CD4-positive, alpha-beta T cell treated with Interleukin-21 for 1 hour (primary cell): ENCODE measurements at places on chromosomes 5 and 9.

GRCh38 chr9:31486630-31487029 lies 897.8 kb upstream of the ACO1 start:
- DNase-seq, result no peak

DNA sequence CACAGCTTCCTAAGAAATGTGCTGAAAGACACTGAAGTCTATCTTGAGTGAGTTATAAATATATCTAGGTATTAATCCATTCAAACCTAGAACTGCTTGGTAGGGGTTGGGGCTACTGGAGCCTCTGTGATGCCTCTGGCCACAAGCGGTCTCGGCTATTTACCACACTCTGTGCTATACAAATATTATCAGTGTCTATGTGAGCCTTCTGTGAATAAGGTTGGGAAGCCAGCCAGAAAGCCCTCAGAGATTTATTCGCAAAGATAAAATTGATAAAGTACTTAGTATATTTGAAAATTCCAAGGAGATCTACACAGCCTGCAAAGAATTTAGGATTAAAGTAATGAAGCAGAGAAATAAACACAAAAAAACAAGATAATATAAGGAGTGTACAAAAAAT lies 41.4 kb downstream of the LIFR start:
- DNase-seq, result no peak

DNA sequence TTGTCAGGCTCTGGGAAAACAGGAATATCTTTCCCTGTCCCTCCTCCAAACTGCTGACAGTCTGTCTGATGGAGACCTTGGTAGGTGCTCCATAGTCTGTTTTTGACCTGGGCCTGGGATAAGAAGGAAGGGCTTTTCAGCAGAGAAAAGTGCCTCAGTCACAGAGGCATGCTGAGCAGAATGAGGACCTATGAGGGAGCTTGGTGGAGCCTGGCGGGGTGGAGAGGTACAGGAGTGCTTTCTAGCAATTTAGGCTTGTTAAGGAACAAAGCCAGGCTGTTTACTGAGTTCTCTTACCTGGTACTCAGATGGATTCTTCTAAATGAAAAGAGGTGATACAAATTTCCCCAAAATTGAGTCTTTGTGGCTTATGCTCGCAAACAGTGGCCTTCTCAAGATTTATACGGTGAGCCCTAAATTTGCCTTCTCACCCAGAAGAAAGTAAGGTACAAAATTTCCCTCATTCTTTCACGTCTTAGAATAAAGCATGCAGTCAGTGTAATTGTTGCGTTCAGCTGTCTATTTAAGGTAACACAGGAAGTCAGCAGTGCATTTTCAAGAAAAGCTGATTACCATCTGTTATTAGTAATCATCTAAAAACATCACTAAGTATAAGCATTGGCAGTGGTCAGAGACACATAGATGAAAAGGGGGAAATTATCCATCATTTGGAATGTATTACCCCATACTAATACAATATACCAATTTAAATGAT lies 28.6 kb upstream of the IL13 start:
- peak; percentile 35 for DNase-seq

DNA sequence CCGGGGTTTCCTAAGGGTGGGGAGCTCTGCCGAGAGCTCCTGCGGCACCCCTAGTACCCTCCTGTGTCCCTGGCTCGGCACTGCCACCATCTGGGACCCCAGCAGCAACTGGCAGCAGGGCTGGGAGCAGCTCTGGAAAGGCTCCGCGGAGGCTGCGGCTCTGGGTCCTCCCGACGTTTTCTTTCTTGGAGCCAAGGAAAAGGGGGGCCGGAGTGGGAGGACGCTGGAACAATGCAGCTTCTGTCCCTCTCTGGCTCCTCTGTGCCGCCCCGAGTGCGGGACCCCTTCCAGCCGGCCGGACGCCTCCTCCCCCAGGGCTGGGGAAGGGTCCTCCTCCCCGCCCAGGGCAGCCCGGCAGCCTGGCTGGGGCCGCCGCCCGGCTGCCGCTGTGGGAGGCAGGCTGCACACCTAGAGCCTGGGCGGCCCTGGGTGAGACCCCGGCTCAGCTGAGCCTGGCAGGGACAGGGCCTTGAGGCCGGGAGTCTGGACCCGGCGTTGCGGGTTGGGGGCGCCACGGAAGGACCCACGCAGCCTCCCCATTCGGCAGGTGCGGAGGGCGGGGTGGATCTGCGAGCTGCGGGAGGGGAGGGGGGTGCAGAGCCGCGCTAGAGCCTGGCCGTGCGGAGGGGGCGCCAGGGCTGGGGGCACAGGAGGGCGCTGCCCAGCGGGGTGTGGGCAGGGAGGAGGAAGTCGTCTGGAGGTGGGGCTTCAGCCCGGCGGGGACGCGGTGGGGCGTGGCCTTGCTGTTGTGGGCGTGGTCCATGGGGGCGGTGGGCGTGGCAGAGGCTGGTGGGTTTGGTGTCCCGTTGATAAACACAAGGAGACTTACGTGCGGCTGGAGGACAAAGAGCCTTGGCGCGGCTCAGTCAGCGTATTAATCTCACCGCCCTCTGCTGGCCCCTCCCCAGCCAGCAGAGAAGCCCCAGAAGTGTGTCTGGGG lies 15.1 kb downstream of the GPSM1 start:
- peak; percentile 68 for DNase-seq

GRCh38 chr5:149283626-149284480 lies 12.2 kb downstream of the AFAP1L1 start:
- no peak for DNase-seq

- DNase-seq, result no peak
These were observed 104.7 kb downstream of the DCP2 start for GRCh38 chr5:113081091-113081839.

GRCh38 chr5:154786414-154786813 lies 31.2 kb downstream of the LARP1 start:
- no peak for DNase-seq

- no peak for DNase-seq
These were observed 15.0 kb downstream of the GLRA1 start for GRCh38 chr5:151909628-151910027.

DNA sequence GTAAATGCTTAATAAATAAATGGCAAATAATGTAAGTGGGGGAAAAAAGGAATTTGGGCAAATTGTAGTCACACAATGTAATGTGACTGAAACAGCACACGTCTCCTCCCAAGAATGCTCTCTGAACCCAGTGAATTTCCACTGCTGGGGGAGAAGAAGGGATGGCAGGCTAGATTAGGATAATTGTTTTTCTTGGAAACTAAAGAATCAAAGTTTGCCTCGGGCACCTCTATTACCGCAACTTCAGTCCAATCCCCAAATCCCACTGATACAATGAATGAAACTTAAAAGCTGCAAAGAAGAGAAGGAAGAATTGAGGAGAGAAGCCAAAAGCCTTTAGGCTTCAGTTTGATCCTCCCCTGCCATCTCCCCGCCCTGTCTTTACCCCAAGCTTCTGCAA lies 423.2 kb upstream of the PAPPA start:
- no peak for DNase-seq

DNA sequence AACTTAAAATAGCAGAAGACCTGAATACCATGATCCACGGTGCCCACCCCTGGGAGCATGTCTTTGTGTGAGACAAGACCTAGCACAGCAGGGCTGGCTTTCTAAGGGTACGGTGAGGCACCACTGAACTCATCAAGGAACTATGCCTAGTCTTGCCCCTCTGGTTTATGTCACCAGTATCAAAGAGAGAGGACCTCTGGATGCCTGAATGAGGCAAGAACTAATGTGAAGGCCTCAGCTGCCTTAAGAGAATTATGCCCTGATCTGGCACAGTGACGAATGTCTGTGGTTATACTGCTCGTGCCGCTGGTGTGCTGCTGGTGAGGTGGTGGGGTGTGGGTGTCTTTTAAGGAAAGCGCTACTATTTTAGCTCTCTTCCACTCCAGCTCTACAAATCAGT lies 23.0 kb downstream of the NREP start:
- DNase-seq, result no peak

DNA sequence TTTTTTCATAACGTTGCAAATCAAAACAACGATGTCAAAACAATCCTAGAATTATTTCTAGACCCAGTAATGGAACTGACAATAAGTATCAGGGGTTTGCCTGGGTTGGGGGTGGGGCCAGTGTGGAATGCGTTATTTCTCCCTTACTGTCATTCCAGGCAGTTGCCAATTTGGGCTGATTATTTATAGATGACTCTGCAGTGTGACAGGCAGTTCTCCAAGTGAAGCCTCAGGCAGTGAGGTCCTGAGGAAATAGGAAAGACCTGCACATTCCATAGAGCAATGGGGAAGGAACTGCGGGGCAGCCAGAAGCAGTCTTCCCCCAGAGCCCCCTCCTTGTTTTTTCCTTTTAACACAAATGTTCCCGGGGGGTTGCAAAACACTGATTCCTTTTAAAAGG lies 179.0 kb downstream of the YTHDC2 start:
- no peak for DNase-seq

GRCh38 chr9:78565481-78565880 lies 268.6 kb downstream of the PSAT1 start:
- DNase-seq, result no peak

DNA sequence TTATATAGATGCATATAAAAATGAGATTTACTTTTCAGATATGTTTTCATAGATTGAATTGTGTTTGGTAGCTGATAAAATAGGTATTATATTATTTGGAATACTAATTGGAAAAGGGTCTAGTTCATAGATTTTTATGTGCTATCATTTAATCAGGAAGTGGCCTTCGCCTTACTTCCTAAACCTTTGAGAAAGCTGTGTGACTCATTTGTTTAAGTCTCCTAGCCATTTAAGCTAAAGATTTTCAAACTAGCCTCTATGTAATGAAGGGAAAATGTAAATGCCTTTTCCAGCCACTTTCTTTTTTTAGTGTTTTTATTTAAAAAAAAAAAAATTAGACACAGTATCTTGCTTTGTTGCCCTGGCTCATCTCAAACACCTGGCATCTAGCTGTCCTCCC lies 97.5 kb downstream of the DMXL1 start:
- DNase-seq, result no peak

- DNase-seq, result no peak
These were observed 1.1 kb downstream of the BAG1 start for GRCh38 chr9:33263131-33264002.

GRCh38 chr9:98658951-98659351 lies 49.8 kb downstream of the GABBR2 start:
- no peak for DNase-seq

- no peak for DNase-seq
These were observed 84.5 kb downstream of the TEX10 start for GRCh38 chr9:100268271-100268670.

- no peak for DNase-seq
These were observed 200.6 kb downstream of the SGCD start for GRCh38 chr5:156527611-156528010.

GRCh38 chr5:35478856-35479682 lies 138.6 kb upstream of the SPEF2 start:
- DNase-seq, result peak; percentile 43

- DNase-seq, result no peak
These were observed 1093.7 kb upstream of the ACO1 start for GRCh38 chr9:31290731-31291130.

DNA sequence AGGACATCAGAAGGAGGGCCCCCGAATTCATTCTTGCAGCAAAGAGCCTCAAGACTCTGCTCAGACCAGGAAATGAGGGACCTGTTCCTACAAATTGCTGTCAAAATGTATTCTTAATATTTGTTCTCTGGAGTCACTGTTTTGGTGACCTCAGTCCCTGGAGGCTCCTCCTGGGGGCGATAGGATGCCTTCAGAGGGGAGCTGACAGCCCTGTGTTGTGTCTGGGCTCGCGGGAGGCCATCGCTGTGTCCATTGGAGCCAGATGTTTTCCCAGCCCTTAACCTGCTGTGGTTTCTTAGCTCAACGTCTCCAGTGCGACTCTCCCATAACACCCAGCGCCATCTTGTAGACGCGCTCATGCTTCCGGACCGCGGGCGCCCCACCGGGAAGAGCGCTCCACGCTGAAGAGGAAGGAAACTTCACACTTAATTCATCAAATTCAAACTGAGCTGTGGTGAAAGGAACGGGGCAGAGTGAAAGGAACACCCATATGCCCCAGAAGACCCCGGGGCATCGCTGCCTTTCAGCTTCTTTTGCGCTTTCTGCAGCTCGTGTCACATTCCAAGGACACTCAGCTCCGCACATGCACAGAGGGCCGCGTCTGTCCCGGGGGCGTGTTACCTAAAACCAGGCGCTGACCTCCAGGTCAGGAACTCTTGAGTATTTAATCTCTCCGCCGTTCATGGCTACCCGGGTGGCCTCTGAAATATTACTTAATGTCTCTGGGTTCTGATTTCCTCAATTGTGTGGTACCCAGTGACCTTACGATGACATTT lies 112.3 kb upstream of the GDNF start:
- DNase-seq, result no peak

- no peak for DNase-seq
These were observed 42.7 kb upstream of the COL5A1 start for GRCh38 chr9:134598884-134599245.

DNA sequence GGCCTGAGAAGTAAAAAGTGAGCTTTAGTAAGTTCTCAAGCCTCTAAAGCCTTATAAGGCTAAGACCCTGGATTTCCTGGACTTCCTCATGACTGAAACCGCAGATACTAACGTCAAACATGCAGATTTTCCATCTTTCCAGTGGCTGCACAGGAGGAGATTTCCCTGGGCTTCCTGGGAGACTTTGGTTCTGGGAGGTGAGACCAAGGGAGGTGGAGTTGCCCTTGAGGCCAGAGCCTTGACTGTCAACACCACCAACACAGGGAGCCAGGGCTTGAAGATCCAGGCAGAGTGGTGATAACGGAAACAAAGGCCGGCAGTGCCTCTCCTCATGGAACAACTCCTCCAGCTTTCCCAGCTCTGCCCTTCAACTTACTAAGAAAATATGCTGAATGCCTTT lies 144.7 kb upstream of the LRRTM2 start:
- DNase-seq, result no peak

DNA sequence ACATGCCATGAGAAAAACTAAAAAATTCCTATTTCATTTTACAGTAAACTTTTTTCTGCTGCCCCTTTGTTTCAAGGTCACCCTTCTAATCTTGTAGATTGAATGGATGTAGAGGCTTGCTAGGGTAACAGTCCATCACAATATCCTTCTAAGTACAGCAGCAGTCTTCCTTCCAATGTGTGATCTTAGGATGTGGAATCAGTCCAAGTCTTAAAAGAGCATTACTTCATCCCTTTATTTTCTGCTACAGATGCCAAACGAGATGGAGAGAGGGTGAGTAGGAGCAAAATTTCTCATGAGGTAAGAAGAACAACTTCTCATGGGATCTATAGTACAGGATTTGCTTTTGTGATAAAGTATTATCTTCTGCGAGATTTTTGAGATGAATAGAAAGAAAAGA lies 704 bp upstream of the IL33 start:
- no peak for DNase-seq

DNA sequence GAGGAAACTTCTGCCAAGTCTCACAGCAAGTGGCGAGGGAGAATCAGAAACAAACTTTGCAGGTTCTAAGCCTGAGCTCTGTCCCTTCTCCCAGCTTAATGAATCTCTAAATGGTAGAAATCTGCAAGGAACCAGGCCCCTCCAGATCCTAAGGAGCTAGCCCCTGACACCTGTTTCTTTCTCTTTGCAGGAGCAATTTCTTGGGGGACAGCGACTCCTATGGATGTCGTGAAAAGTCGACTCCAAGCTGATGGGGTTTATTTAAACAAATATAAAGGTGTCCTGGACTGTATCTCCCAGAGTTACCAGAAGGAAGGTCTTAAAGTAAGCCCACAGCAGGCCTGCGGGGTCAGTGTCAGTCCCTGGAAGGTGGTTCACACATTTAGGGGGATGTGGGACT lies 21.8 kb downstream of the IL9 start:
- DNase-seq, result no peak
